Stimulated activated CD8-positive, alpha-beta memory T cell treated with anti-CD3 and anti-CD28 coated beads, Interleukin-4, amount 100 ng/mL, for 24 hours (primary cell): ENCODE measurements at places on chromosomes 1 and 21.

DNA sequence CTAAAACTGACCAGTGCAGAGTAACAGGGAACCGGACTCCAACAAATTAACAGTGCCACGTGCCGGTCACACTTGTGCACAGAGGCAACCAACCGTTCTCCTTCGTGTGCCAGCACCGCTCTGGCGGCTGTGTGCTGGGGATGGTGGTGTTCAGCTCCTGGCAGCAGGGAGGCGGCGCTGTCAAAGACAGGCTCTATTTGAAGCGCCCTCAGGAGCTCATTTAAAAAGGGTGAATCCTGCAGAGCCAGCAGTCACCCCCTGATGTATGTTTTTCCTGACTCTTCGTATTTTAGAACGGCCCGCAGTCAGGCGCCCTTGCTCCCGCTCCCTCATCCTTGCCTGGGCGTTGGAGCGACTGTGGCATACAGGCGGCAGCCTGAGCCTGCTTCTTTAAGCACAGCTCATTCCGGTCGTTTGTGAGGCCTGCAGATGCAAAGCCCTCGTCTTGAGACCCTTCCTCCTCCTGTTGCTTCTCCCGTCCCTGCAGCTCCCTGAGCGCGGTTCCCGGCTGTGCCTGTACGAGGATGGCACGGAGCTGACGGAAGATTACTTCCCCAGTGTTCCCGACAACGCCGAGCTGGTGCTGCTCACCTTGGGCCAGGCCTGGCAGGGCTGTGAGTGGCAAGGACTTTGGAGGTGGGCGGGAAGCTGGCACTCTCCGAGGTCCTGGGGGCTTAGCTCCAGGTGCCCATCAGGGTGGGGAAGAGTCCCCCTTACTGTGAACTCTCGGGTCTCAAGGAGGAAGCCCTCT, 1.1 kb downstream of the DFFB start:
- no peak for DNase-seq

DNA sequence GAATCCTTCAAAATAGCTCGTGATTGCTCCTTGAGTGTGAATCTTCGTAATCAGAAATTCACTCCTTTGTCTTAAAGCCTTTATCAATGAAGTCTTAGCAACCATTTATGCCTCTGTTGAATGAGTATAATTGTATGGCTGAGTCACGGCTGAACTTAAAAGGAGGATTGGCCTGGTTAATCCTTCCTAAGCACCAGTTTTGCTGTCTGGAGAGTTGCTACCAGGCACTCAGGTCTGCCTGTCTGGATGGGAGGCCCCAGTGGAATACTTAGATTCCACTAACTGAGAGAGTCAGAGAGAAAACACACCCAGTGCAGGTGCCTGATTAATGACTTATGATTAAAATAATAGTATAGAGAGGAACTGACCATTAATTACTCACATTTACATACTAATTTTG, 7.6 kb upstream of the HHAT start:
- no peak for DNase-seq

- no peak for DNase-seq
Measured at GRCh38 chr1:243963571-243963970, 87.5 kb upstream of the ZBTB18 start.

DNA sequence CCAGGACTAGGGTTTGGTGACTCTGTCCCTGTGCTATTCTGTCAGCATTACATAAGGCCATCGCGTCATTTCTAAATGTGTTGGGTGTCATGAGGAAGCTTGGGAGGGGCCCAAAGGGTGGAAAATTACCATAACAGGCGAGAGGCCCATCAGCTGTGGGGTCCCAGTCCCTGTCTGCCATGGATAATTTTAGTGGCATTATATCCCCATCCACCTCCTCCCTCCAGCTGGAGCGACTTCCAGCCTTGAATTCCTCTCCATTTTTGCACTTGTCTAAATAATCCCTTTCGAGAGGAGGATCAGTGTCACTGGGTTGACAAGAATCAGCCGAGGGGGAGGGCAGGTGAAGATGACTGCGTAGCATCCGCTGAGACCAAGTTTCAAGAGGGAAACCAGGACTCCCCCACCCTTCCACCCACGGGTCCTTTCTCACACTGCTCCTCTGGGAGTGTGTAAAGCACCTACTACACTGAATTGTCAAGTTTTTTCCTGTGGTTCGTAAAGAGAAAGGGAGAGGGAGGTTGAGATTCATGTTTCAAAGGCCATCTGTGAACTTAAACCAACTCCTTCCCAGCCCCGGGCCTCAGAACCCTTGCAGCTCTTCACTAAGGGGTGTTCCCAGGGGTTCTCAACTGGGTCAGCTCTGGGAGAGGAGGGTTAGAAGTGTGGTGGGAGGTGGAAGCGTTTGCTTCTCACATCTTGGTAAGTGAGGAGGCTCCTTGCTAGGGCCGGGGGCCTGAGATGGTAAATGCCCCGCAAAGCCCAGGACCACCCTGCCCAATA, 29.2 kb downstream of the VASH2 start:
- peak; percentile 11 for DNase-seq

- DNase-seq, result no peak
Measured at GRCh38 chr1:54310439-54311328, 95.5 kb downstream of the SSBP3 start.

DNA sequence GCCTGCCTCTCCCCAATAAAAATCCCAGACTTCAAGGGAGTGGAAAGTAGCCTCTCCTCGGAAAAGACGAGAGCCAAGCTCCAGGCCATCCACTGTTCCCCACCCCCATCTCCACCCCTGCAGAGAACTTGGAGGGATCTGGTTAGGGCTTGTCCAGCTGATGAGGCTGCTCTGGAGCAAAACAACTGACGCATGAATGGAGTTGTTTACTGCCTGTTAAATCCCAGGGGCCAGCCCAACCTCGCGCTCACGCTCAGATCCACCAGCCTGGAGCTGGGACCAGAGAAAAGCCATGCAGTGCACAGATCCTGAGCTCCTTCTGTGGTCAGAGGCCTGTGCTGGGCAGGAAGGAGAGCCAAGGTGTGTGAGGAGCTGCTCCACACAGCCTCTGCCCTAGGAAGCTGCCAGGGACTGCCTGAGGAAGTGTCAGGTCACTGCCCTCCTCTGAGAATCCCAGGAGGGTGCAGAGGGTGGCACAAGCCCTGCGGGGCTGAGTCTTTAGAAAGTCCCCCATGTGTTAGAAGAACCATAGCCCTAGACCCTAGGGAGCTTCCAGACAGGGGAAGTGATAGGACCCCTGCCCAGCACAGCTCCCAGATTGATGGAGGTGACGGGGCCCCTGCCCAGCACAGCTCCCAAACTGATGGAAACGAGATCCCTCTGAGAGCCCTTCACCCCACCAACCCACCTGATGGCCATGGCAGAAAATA, 109.0 kb upstream of the IPO9 start:
- DNase-seq, result no peak

GRCh38 chr1:179476484-179476883, 99.3 kb downstream of the NPHS2 start:
- no peak for DNase-seq

- peak; percentile 33 for DNase-seq
Measured at GRCh38 chr1:6962996-6963911, 178.0 kb downstream of the CAMTA1 start.

- DNase-seq, result no peak
Measured at GRCh38 chr1:174920093-174920492, 79.7 kb upstream of the CACYBP start.

- no peak for DNase-seq
Measured at GRCh38 chr1:9112961-9113880, 15.7 kb downstream of the GPR157 start.
